Activated T-helper 17 cell treated with anti-CD3 and anti-CD28 coated beads, Interleukin-2, amount 50 U/mL, for 72 hours (primary cell): ENCODE measurements at places on chromosomes 1 and 21.

DNA sequence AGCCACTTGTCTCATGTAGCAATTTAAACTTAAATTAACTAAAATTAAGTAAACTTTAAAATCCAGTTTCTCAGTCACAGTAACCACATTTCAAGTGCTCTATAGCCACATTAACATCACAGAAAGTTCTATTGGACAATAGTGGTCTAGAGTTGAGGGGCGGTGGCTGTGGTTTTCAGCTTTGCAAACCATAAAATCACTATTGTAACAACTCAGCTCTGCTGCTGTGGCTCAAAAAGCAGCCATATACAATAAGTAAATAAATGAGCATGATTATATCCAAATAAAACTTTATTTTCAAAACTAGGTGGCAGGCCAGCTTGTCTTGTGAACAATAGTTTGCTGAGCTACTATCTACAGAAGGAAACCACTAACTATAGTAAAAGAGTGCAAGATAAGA, 43.4 kb upstream of the C1orf53 start:
- ATAC-seq, result no peak

DNA sequence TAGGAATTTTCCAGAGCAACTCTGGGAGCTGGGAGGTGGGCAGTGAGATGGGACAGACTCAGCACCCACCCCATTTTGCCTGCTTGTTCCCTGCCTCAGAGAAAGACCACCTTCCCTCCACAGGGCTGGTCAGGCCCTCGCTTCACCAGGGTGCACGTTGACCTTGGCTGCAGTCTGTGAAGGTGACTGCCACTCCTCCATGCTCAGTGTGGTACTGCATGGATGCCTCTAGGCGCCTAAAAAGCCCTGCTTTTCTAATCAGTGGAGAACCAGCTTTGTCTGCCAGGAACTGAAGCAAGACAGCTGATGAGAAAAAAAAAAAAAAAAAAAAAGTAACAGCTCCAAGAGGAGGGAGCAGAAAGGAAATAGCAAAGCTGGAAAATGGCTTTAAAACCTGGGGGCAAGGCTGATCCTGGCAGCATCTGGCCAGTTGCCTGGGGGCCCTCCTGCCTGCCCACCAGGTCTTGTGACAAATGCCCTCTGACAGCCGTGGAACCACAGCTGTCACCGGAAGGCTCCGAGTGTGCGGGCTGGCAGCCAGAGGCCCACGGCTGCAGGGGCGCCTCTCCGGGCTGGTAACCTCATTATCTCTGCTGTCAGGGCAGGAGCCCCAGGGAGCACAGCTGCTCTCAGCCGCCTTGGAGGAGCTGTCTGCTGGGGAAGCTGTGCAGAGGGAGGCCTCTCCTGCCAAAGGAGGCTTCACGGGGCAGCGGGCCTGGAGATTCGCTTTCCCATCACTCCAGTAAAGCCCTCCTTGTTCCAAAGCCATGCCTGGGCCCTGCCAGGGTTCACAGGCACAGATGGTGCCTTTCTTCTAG, 13.7 kb downstream of the KIAA1614 start:
- ATAC-seq, result no peak

GRCh38 chr1:36023098-36023769, 60.7 kb upstream of the TEKT2 start:
- peak; percentile 76 for ATAC-seq

DNA sequence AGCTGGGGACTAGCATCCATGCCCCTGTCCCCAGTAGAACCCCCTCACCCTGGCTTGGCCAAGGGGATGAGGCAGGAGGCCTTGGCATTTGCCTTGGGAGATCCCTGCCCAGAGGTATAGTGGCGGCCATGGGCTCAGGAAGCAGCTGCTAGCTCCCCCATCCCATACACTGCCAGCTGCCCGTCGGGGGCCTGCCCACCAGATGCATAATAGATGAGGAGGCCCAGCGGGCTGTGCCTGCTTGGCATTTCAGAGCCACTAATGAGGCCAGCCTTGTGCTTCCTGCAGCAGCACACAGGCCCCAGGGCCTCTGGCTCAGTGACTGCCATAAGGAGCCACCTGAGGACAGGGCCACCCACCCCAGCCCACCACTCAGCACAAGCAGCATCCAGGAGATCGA, 23.6 kb downstream of the RAP1GAP start:
- no peak for ATAC-seq

- no peak for ATAC-seq
Observed at GRCh38 chr1:55352080-55352810, 137.1 kb upstream of the USP24 start.

DNA sequence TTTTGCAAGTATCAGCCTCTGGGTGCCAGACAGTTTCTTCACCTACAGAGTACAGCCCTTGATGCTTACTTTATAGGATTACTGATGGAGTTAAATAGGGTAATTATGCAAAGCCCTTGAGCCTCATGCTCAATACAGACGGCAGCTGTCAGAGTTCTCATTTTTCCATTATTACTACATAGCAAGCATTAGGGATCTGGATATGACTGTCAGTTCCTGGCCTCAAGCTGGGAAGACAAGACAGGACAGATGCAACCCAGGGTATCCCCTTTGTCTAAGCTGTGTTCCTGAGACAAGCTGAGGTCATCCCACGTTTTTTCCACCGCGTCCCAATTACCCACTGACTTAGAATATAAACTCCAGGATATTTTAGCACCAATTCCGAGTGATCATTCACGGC, 94.4 kb downstream of the SLC35F3 start:
- ATAC-seq, result no peak

GRCh38 chr1:71668065-71668464, 587.2 kb upstream of the ZRANB2 start:
- ATAC-seq, result no peak

DNA sequence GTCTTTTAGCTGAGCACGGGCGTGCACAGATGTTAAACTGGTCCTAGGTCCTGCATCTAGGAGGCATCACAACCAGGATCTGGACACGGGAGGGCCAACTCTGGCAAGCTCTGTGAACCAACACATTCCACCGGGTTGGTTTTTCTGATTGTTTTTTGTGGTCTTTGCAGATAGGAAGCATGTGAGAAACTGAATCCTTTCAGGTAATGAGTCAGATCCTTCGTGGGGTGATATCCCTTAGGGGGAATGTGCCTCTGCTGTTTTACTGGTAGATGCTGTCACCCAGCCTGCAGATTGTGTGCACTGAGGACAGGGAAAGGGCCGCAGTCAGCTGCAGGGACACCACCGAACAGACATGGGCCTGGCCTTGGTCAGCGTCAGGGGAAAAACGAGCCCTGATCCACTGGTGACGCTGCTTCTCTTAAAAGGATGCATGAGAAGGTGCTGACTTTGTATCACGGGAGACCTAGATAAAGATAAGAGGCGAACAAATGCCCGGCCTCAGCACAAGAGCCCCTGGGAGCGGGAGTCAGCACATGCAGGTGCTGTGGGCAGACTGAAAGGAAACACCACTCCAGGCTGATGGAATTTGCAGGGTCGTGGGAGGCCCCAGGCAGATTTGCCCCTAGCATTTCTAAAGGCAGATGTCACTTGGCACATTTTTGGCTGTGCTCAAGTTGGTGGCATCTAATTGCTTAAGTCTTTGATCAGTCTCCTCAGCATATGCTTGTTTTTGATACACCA, 51.1 kb downstream of the DOP1B start:
- peak; percentile 75 for ATAC-seq

DNA sequence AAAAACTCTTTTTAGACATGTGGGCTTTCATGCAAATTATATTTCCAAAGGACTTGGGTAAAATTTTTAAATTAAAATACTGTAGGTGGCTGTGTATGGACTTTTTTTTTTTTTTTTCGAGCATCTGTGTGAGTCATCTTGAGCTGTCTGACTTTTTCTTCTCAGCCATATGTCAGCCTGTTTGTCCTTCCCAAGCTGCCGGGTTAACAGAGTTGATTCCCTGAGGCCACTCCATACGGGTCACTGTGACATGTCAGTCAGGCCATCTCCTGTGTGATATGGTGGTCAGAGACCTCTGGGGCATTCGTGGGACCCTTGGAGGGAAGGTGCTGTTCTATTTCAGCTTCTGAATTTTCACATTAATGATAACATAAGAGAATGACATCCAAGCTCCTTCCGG, 148.3 kb downstream of the KCNJ6 start:
- no peak for ATAC-seq

GRCh38 chr1:200301152-200301551, 108.7 kb downstream of the ZNF281 start:
- no peak for ATAC-seq

GRCh38 chr21:40052276-40052675, 185.0 kb downstream of the PCP4 start:
- no peak for ATAC-seq
